ENCODE measurements at places on chromosomes 12 and 14.

- no peak for DNase-seq
These were observed at the start of gene GPR135 for GRCh38 chr14:59465316-59466135. TSS of gene GPR135 (minus strand) at chr14:59465380. CDS start at chr14:59465226, 154 bp downstream.

DNA sequence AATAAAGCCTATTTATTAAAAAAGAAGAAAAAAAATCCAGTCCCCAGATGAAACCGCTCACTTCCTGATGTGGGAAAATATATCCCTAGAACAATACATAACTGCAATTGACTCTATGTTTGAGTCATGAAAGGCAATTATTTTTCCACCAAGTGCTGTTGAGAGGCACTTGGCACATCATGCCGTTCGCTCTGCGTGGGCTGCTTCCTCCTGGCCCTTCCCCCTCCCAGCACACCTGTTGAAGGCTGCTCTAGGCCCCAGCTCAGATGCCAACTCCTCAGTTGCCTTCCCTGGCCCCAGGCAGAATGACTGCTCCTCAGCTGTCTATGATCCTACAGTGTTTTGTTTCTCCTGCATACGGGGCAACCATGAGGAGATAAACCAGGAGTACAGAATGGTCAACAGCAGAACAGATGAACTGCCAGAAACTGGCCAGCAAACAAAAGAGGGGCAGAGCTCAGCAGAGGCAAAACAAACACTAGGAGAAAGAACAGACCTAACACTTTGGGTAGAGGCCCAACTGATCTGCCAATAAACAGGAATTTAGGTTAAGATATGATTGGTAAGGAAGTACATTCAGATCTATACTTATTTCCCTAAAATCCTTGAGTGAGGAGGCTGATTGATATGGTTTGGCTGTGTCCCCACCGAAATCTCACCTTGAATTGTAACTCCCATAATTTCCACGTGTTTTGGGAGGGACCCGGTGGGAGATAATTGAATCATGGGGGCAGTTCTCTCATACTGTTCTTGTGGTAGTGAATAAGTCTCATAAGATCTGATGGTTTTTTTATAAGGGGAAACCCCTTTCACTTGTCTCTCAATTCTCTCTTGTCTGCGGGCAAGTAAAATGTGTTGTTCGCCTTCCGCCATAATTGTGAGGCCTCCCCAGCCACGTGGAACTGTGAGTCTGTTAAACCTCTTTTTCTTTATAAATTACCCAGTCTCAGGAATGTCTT is 58.6 kb downstream of the SLC38A1 start:
- no peak for DNase-seq

DNA sequence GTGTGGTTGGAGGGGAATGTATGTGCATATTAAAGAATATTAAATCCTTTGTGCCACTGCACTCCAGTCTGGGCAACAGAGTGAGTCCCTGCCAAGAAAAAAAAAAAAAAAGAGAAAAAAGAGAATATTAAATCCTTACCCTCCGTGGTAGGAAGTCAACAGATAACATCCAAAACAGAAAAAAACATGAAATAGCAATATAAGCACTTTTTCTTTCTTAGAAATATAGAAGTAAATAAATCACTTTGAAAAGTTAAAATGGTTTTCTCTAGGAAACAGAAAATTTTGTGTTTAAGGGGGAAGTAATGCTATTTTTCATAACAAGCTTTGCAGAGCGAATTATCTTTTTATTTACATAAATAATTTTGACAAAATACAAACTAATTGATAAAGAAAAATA is 17.6 kb downstream of the SOS2 start:
- DNase-seq, result no peak

DNA sequence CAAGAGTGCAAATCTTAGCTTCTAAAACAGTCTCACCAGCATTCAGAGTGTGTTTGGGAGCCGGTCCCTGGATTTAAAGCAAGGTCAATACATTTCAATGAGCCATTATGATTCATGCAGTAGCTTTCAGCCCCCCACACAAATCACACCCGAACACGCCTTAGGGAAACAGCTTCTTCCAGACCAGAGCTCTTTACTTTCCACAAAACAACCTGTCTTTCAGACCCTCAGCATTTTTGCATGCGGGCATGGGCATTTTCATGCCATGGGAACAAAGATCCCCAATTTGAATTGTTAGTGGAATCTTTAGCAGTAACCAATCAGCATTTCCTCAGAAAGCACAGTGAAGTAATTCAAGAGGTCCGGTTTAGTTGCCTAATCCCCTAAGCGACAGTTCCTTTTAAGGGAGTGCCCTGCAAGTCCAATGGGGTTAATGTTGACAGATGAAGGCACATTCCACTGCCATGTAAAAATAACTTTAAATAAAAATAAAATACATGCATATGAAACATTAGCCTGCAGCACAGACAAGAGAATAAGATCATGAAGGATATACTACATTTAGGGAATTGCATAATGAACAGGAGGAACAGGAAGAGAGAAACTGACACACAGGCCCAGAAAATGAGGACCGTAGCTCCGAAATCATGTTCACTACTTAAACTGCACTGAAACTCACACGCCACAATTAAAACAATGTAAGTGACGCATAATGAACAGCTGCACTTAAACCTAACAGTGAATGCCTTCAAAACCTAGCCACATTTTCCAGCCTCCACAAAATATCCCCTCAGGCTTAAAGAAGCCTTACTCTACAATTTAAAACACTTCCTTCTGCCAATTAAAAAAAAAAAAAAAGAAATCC is 4.0 kb downstream of the VPS37B start:
- DNase-seq, result no peak

DNA sequence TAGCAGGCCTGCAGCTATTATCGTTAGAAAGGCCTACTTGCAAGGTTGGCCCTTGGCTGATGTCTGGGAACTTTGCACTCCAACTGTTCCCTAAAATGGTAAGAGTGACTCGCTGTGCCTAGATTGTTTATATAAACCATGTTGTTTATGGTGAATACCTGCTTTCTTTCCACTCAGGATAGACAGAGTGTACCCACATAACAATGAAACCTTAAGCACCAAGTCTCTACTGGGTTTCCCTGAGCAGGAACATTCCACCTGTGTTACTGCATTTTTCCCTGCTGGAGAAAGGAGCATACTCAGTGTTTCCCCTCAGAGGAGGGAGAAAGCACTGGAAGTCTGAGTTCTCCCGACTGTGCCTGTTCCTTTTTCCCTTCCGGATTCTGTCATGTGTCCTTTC is 32.8 kb downstream of the ERP29 start:
- DNase-seq, result no peak

GRCh38 chr14:62015243-62015642 is 253.0 kb downstream of the SNAPC1 start:
- DNase-seq, result no peak

- no peak for DNase-seq
These were observed 13.4 kb upstream of the PTGDR start for GRCh38 chr14:52254086-52254485.

GRCh38 chr14:75549169-75549568 is 26.9 kb downstream of the BATF start:
- no peak for DNase-seq

GRCh38 chr14:84493779-84494178 is 1036.2 kb upstream of the FLRT2 start:
- no peak for DNase-seq

DNA sequence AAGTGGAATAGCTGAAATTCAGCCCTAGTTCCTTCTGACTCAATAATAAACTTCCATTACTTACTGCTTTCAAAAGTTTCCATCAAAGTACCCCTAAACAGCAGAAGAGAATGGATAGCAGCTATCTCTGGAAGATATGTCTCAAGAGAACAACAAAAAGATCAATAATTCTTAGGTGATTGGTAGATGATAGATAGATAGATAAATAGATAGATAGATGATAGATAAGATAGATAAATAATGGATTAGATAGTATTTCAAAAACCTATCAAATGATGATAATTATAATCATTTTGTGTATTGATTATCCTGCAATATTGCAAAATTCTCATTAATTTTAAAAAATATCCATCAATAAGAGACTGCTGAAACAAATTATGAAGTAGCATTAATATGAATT is 97.4 kb upstream of the CCND2 start:
- DNase-seq, result no peak

GRCh38 chr14:58717211-58717610 is 79.4 kb downstream of the DACT1 start:
- DNase-seq, result no peak

- no peak for DNase-seq
These were observed 28.0 kb downstream of the DAO start for GRCh38 chr12:108907839-108908351.

DNA sequence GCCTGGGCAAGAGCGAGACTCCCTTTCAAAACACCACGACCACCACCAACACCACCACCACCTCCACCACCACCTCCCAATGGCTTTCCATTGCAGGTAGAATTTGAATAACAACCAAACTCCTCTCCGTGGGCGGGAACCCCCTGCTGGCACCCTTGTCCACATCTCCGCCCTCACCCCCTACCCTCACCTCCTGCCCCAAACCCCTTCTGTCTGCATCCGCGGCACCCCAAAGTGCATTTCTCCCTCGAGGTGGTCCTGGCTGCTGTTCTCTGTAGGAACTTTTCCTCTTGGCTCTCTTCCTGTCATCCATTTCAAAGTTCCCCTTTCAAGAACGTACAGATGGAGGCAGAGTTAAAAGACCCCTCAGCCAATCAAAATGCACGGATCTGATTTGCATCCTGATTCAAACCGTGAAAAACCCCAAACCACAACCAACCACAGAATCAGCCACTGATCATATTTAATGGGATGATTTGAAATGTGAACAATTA is 3.8 kb downstream of the SDSL start:
- no peak for DNase-seq

DNA sequence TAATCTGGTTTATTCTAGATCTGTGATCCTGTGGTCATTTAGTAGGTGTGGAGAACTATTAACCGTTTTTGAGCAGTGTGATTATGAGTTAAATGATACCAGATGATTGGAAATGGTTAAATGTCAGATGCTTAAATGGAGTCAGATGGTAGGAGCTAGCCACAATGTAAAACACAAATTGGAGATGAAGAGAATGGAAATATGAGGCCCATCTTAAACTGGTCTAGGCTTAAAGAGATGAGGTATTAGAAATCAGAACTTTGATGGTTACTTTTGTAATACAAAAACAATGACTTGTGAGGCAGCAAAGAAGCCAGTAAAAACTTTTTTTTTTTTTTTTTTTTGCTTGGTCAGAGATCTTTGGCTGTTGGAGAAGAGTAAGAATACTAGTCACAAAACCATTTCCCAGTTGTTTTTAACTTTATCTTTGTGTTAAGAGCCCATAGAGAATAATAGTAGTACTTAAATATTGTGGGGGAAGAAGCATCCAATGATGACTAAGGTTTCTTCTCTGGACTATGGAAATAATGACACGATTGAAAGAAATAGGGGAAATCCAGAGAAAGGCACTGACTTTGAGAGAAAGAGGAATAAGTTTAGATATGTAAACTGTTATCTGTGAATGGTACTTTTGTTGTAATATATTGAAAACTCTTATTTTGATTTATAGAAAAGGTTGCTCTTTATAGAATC is 95.9 kb downstream of the WNK1 start:
- DNase-seq, result no peak

- DNase-seq, result no peak
These were observed 10.3 kb downstream of the RBM23 start for GRCh38 chr14:22908601-22909000.

- peak; percentile 52 for DNase-seq
These were observed 865 bp downstream of the RGS6 start for GRCh38 chr14:71933001-71933587.

DNA sequence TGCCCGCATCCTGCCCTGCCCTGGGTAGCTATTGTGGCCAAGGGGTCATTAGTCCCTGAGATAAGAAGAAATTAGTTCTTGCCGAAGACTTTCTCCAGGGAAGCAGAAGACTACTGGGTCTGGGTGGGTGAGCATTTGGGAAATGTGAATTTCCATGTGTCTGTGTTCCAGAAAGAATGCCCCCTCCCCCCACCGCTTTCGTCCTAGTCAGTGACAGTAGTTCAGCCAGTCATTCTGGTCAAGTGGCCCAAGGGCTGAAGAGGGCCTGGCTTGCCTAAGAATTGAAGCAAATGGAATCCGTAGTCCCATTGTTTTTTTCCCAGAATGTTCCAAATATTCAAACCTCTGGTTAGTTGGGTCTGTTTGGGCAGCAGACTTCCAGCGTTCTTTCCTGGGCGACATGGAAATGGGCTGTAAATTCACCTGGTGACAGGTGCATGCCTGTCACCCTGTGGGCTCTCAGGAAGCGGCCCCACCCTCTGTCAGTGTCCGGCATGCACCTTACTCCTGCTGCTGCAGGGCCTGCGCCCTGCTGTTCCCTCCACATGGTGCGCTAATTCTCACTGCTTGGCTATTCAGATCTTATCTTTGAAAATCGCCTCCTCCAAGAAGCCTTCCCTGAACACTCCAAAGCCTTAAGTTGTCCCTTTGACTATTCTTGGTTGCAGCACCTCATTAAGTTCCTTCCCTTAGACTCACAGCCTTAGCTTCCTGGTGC is 1.4 kb upstream of the RFLNA start:
- no peak for DNase-seq

DNA sequence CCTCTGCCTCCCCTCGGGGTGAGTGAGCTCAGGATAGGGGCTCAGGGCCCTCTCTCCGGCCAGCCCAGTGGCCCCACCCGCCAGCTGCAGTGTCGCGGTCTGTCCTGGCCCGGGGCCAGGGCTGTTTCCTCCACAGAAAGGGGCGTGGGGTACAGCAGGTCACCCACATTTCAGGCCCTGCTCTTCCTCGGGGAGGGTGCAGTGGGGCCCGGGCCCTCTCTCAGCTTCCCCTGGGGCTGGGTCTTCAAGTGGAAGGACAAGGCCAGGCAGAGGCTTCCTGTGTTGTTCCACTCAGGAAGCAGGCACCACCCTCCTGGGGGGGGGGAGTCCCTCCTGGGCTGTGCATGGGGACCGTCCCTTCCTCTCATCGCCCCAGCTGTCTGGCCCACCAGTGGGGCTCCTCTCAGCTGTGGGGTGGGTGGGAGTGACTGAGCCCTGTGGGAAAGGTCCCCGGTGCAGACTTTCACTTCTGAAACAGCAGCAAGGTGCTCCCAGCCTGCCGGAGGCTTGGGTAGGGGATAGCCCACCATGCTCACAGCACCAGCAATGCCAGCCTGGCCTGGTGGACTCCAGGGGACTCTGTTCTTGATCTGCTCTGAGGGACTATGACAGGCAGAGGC is 3.7 kb downstream of the GPR132 start:
- peak; percentile 51 for DNase-seq

- DNase-seq, result peak; percentile 70
These were observed 37.3 kb upstream of the RCOR1 start for GRCh38 chr14:102554821-102555819.

GRCh38 chr12:112901271-112901670 is 5.5 kb upstream of the OAS1 start:
- no peak for DNase-seq

GRCh38 chr14:94548999-94549985 is 11.9 kb upstream of the SERPINA4 start:
- DNase-seq, result peak; percentile 41
